Non-pigmented ciliary epithelial cell (primary cell): ENCODE measurements at places on chromosomes 6 and 20.

GRCh38 chr6:158907931-158908330, 88.8 kb upstream of the EZR start:
- no peak for DNase-seq

GRCh38 chr20:24694157-24694726, 224.8 kb downstream of the SYNDIG1 start:
- DNase-seq, result no peak

DNA sequence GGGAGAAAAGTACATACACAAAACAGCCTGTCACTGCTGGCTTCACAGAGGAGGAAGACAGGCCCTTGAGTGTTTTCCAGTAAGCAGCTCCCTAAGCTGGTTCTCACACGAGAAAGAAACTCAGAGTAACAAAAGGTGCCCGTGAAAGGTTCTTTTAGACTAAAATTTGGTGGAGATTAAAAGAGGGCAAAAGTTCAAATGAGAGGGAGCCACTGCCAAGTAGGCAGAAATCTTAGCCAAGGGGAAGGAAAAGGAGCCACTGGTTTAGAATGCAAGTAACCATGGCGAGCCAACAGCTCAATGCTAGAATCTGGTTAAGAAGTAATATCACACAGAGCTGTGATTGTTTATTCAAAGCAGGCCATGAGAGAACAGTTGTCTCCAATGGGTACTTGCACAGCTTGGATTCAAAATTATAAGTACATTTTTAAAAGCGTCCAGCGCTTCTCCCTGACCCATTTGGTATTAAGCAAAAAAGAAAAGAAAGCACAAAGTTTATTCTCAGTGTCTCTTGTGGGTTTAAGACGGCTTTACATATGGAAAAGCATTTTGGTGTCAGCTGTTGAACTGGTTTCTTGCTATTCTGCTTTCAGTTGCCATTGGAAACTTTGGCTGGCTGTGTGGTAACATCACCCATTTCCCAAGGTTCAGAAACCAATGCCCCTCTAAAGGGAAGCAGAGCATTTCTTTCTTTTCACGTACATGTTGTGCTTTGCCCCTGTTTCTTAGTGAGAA, 648.5 kb downstream of the RNF144B start:
- no peak for DNase-seq

DNA sequence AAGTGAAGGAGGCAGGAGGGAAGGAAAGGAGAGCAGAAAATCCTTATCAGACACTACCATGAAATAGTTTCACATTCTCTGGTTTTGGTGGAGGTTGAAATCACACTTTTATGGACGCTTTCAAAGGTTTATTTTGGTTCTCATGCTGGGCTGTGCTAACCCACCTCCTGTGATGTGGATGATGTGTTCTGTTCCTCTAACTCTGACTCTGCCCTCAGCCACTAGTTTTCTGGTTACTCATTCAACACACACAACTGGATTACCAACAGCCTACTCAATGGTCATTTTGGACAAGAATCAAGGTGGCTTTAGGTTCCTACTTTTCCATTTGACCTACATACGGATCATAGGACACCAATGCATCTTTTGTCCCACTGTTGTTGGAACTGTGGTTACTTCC, 522.1 kb upstream of the BTBD3 start:
- DNase-seq, result no peak

- peak; percentile 1 for DNase-seq
These were observed 232.4 kb upstream of the RSPO3 start for GRCh38 chr6:126886106-126886505.

DNA sequence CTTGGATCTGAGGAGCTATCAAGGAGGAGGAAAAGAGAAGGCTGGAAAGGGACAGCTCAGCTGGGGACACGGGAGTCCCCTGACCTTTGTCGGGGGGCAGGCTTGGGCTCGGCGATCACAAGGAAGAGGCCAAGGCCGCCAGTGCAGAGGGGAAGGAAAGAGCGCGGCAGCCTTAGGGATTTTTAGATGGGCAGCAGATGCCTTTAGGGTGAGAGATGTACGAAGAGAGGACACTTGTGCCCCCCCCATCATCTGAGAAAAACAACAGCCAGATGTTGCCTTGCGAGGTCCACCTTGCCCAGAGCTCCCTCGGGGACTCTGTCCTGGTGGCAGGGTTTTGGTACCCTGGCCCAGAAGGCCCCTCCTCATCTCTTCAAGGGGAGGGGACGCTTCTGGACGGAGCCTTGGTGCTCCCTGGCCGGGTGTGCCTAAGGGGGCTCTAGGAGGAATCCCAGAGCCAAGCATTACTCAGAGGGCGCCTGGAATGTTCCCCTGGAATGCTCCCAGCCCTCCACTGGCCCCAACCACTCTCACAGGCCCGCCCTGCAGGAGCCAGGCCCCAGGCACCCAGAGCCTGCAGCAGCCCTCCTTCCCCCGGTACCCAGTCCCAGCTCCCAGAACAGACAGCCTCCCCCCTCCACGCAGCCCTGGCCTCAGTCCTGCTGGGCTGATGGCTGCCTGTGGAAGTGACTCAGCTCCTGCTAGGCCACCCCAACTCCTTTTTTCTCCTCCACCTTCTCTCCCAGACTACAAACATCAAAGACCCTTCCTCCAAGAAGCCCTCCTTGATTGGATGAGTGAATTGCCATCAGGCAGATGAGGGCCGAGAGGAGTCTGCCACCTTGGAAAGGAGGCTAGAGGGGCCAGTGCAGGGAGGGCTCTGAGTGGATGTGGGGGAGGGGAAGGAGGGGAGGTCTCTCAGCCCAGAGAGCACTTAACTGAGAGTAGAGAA, 1.8 kb downstream of the ADAM33 start:
- peak; percentile 22 for DNase-seq

DNA sequence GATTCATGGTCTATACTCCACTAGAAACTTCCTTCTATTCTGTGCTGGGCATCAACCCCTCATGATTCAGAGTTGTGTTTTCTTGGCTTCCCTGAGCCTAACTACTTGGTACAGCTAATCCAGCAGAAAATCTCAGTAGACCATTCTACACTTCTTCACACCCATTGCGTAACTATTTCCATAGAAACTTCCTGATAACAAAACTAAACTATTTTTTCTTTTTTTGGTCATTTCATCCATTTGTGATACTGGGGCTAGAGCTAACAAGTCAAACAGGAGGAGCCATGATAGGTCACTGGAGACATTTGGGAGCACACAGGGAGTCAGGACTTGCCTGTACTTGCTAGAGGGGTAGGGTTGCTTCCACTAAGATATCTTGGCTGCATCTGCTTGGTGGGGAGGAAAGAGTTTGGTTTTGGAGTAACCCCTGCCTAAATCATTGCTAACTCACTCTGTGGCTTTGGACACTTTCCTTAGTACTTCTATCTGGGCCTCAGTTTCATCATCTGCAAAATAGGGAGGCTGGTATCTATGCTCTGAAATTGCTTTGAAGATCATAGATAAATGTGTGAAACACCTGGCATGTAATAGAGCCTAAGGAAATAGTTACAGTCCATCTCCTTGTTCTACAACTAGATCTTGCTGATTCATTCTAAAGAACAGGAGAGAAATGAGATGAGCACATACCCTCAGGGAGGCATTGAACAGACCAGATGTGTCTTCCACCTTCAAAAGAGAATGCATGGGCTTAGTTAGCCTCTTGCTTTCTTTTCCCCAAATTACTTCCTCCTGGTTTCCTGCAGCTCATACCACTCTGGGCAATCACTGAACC, 127.9 kb upstream of the ADGRF1 start:
- DNase-seq, result no peak

GRCh38 chr6:81252231-81252630, 500.2 kb downstream of the TENT5A start:
- DNase-seq, result no peak

GRCh38 chr6:2433711-2434110, 188.3 kb upstream of the GMDS start:
- no peak for DNase-seq

GRCh38 chr6:5732496-5732895, 274.2 kb downstream of the NRN1 start:
- DNase-seq, result no peak

DNA sequence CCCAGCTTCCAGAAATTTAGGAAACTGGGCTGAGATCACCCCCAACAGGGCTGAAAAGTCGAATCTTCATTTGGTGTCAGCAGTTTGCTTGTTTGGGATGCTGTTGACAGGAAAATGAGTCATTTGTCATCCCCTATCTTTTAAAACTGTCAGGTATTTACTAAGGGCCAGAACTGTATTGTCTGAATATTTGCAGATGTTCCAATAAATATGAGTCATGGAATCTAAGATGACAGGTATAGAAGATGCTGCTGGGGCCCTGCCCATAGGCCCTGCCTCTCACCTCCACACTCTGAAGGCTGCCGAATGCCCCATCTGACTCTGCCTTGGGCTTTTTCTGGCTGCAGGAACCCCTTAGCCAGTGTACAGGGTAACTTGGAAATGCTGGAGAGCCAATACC, 3.9 kb downstream of the ETV7 start:
- no peak for DNase-seq

GRCh38 chr6:109117346-109118035, 22.2 kb downstream of the CEP57L1 start:
- no peak for DNase-seq

GRCh38 chr6:54419885-54420284, 111.6 kb downstream of the TINAG start:
- DNase-seq, result peak; percentile 89

- no peak for DNase-seq
These were observed 186.3 kb downstream of the OGFRL1 start for GRCh38 chr6:71474942-71475341.

DNA sequence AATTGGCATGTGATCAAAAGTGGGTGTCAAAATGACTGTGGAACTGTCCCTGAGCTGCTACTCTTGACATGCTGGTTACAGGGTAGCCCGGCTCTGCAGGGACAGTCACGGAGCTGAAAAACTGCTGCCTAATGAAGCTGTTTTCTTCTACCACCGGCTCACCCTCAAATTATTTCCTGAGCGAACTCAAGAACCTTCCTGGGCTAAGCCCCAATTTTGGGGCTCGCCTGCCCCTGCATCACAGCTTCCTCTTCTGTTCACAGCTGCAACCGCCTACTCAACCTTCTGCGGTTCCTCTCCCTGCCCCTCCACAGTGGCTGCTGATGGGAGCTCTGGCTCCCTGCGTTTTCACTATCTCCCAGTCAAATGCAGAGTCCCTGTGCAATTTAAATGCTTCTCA, 110.8 kb upstream of the MLN start:
- DNase-seq, result no peak

GRCh38 chr6:141050471-141050870, 1082.3 kb upstream of the GJE1 start:
- no peak for DNase-seq

GRCh38 chr20:2752567-2753460, 47.6 kb downstream of the CPXM1 start:
- DNase-seq, result no peak

GRCh38 chr6:129331450-129332138, 378.4 kb downstream of the ARHGAP18 start:
- DNase-seq, result peak; percentile 49

GRCh38 chr6:32153564-32154513, at the start of gene PPT2:
Gene PPT2, plus strand, starts transcription at chr6:32154141. Its CDS starts 454 bp downstream, at chr6:32154595.
- peak; percentile 78 for DNase-seq

- no peak for DNase-seq
These were observed 35.7 kb upstream of the CD93 start for GRCh38 chr20:23121751-23122320.

- no peak for DNase-seq
These were observed 4.0 kb downstream of the GCM2 start for GRCh38 chr6:10877871-10878270.

- no peak for DNase-seq
These were observed 7.0 kb downstream of the IL22RA2 start for GRCh38 chr6:137166247-137167098.

- no peak for DNase-seq
These were observed 25.8 kb upstream of the SIRPB2 start for GRCh38 chr20:1517010-1517409.

DNA sequence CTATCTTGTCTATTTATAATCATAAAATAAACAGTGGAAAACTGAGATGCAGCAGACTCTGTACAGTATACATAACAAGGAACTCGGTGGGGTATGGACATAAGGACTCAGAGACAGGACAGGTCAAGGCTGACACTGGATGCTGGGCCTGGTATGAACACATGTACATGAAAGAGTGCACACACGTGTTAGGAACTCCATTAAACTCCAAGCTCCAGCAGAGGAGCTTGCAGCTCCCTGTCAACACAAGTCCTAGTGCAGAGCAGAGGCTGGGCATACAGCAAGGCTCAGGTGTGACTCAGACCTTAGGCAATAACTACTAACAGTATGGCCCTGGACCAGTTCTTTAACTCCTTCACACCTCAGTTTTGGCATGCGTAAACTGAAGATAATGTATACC, 17.1 kb downstream of the NAPB start:
- no peak for DNase-seq

- DNase-seq, result no peak
These were observed 147.6 kb upstream of the FAM83B start for GRCh38 chr6:54698974-54699373.

- no peak for DNase-seq
These were observed 21.9 kb downstream of the ZBTB46 start for GRCh38 chr20:63808964-63809674.

DNA sequence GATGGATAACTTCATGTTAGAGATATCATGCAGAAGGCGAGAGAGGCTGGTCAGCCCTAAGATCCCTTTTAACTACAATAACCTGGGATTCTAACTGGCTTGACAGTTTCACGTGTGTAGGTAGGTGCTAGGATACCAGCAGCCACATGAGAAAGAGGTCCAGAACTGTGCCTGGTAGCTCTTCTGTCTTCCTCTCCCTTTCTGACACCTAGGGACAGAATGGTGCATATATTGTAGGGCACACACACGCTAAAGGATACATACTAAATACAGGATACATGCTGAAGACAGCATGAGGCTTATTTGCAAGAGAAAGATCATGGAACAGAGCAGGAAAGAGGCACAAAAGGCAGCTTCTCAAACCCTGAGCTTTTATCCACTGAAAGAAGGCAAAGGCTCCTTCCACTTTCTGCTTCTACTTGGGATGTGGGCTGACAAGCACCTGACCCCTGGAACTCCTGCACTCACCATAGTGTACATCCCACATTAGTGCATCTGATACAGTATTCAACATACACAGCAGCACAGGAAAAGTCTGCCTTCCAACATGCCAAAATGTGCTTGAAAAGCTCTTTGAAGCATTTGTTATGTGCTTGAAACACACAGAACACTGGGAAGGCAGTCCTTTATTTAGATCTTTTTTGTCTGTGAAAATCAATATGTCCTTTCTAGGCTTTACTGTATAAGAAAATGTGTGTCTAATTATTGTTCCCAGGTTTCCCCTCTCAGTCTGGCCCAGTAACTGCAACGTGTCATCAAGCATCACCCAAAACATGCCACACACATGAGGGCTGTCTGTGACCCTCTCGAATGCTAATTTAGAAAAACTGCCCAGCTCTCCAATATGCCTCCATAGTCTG, 3.2 kb downstream of the SLC22A23 start:
- no peak for DNase-seq

GRCh38 chr20:57653546-57653900, 33.3 kb upstream of the ZBP1 start:
- no peak for DNase-seq

DNA sequence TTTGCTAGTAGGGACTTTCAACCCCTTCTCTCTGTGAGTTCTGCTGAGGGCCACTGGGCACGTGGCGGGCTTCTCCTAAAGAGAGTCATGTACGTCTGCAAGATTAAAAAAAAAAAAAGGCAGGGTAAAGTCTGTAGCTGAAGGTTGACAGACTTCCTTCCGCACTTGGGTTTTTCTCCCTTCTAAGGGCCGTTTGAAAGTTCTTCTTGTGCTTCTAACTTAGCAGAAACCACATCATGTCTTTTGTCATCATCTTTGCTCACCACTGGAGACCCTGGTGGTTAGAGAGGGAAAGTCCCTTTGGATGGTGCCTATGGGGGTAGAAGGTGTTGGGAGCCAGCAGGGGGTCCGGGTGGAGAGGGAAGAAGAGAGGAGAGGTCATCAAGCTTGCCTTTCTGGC, 31.4 kb downstream of the PRDM1 start:
- DNase-seq, result no peak
